ENCODE measurements at places on chromosomes 3 and 15.

GRCh38 chr15:83030021-83030420 is 18.6 kb upstream of the C15orf40 start:
- no peak for DNase-seq
- H3K4me3 ChIP-seq = no peak overlapping the region
- H3K4me1 ChIP-seq = no peaks in the 10 kb centered on the region
- no peaks in the 10 kb centered on the region for H3K36me3 ChIP-seq
- no peak overlapping the region for H3K27ac ChIP-seq

DNA sequence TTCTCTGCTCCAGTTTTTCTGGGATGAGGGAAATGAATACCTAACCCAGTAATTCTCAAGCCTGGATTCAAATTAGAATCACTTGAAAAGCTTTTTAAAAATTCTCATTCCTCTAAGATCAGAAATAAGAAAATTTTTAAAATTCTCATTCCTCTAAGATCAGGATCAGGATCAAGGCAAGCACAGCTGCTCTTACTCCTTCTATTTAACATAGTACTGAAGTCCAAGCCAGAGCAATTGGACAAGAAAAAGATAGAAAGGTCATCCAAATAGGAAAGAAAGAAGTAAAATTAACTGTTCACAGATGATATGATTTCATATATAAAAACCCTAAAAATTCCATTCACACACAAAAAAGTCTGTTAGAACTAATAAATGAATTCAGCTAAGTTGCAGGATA is 24.2 kb upstream of the CLRN1 start:
- no peaks in the 10 kb centered on the region for H3K4me1 ChIP-seq
- no peak overlapping the region for H3K27ac ChIP-seq
- no peak overlapping the region for H3K4me3 ChIP-seq
- no peaks in the 10 kb centered on the region for H3K27me3 ChIP-seq
- no peaks in the 10 kb centered on the region for H3K36me3 ChIP-seq

DNA sequence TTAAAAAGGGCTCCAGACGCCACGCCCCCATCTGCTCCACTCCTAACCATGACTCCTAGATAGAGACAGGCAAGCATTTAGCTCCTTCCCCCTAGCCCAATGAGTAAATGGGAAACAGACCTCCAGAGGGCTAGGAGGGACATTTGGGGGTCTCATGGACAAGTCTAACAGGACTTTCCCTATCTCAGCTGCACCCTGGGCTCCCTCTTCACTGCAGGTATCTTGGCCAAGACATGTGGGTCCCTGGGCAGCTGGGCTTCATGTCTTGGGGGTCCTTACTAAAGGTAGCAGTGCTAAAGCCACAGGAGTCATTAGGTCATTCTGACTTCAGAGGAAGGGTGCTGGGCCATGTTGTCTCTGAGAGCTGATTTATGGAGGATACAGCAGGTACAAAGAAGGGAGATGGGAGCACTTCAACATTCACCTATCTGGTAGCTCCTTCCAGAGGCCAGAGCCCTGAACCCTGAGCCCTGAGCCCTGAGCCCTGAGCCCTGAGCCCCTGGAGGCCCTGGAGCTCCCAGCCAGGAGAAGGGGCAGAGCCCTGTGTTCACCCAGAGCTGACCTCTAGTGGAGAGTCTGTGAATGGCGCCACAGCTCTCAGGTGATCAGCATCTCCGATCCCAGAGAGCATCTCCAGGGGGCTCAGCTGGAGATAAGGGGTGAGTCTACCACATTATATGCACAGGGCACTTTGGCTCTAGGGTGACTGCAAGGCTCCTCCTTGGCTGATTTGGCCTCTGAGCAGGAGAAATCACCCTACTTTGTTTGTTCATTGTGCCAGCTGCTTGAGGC is 40.1 kb upstream of the EPHB1 start:
- H3K27me3 ChIP-seq = no peaks in the 10 kb centered on the region
- no peak overlapping the region for H3K4me3 ChIP-seq
- H3K36me3 ChIP-seq = no peaks in the 10 kb centered on the region
- no peaks in the 10 kb centered on the region for H3K4me1 ChIP-seq
- no peak overlapping the region for H3K27ac ChIP-seq

DNA sequence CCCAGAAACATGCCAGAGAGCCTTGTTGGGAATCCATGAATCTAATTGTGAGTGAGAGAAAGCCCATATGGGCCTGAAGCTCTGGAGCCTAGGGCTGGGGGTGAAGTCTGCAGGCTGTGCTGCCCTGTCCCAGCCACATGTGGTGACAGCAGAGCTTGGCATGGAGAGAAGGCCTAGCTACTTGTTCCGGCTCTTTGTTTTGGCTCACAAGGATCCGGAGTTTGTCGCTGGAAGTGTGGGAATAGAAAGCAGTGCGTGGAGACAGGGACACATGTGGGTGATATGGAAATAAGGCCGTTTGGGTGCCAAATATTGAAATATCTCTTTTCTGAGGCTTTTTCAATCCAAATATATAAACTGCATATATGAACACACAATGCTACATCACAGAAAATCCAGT is 78.2 kb downstream of the CLSTN2 start:
- no peaks in the 10 kb centered on the region for H3K36me3 ChIP-seq
- H3K4me1 ChIP-seq = no peaks in the 10 kb centered on the region
- DNase-seq = no peak
- no peak overlapping the region for H3K27ac ChIP-seq
- no peaks in the 10 kb centered on the region for H3K27me3 ChIP-seq

DNA sequence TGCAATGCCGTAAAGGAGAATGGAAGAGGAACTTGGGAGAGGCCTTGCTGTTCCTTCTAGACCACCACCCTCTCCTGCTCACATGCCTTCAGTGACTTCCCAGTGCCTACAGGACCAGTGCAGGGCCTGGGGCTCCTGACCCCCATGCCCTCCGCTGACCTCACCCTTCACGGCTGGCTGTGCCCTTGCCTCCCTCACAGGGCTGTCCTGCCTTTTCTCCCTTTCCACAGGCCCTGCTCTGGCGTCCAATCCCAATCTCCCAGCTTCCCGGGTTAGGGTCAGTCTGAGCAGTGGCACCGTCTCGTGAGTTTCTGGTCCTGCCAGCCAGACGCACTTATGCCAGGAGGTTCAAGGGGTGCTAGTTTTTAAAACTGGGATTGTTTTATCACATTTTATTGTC is 110.4 kb downstream of the WNT7A start:
- no peak overlapping the region for H3K27ac ChIP-seq
- no peaks in the 10 kb centered on the region for H3K27me3 ChIP-seq
- no peak overlapping the region for H3K4me3 ChIP-seq
- no peak for DNase-seq
- H3K36me3 ChIP-seq = no peaks in the 10 kb centered on the region

GRCh38 chr3:1469248-1469647 is 376.4 kb downstream of the CNTN6 start:
- H3K27me3 ChIP-seq = no peaks in the 10 kb centered on the region
- H3K36me3 ChIP-seq = no peaks in the 10 kb centered on the region

DNA sequence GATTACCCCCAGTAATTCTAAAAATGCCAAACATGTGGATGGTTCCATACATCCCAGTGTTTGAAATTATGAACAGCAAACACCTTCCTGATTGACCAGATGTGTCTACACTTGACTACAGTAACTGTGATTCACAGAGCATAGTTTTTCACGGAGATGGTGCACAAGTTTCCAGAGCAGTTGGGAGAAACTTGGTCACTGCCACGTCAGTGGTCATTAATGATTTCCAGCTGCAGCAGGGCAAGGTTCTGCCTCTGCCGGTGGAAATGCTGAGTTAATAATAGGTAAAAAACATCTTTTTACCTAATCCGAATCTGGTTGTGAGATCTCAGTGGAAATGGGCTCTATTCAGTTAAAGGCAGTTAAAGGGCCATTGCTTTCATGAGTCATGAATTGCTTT is 154.1 kb upstream of the FEZF2 start:
- no peaks in the 10 kb centered on the region for H3K36me3 ChIP-seq
- no peaks in the 10 kb centered on the region for H3K4me1 ChIP-seq
- no peak for DNase-seq
- H3K27me3 ChIP-seq = no peaks in the 10 kb centered on the region
- H3K27ac ChIP-seq = no peak overlapping the region

- no peak for DNase-seq
- peaks cover 19% of the 10 kb centered on the region for H3K4me1 ChIP-seq
- no peaks in the 10 kb centered on the region for H3K27me3 ChIP-seq
- no peaks in the 10 kb centered on the region for H3K36me3 ChIP-seq
- H3K4me3 ChIP-seq = no peak overlapping the region
- no peak overlapping the region for H3K27ac ChIP-seq
These were observed 84.8 kb downstream of the PPCDC start for GRCh38 chr15:75107908-75108838.

DNA sequence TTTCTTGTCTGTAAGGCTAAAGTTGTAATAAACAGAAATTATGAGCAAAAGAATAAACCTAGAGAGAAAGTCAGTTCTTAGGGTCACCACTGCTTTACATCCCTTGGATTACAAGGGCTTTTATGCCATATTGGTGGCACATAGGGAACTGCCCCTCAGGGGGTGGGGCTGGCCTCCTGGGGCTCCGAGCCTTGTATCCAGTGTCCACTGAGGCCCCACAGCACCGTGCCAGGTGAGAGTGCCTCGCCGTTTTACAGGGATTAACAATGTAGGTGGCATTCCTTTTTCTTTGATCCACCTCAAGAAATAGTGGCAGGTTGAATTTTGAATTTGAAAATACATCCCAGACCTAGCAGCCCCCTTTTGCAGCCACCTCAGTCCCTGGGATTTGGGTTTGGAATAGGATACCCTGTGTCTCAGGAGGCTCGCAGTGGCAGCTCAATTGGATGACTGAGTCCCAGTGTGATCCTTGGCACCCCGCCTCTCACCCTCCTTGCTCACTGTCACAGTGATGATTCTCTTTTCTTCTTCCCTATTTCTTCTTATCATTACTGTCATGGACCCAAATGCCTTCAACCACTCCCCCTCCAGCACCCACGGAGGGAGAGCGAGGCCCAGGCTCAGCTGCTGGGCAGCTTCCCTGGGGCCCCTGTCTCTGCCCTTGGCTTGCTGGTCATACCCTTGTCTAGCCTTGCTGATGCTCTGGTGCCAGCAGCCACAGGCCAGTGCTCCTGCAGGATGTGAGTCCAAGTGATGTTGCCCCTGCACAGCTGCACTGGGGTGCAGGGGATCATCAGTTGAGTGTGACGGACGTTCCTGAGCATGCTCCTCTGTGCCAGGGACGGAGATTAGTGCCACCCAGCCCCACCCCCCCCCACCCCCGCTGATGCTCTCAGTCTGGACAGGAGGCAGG is 137.9 kb downstream of the DNAJB8 start:
- no peak for DNase-seq
- no peaks in the 10 kb centered on the region for H3K27me3 ChIP-seq
- no peaks in the 10 kb centered on the region for H3K36me3 ChIP-seq
- H3K27ac ChIP-seq = no peak overlapping the region
- H3K4me3 ChIP-seq = no peak overlapping the region

GRCh38 chr3:37210230-37210629 is 35.8 kb upstream of the LRRFIP2 start:
- no peaks in the 10 kb centered on the region for H3K36me3 ChIP-seq
- no peak overlapping the region for H3K27ac ChIP-seq
- no peak overlapping the region for H3K4me3 ChIP-seq
- H3K4me1 ChIP-seq = peaks cover 10% of the 10 kb centered on the region
- DNase-seq = no peak

- H3K27me3 ChIP-seq = no peaks in the 10 kb centered on the region
- H3K4me1 ChIP-seq = peaks cover 27% of the 10 kb centered on the region
These were observed 2.1 kb downstream of the UBA5 start for GRCh38 chr3:132662212-132662611.

DNA sequence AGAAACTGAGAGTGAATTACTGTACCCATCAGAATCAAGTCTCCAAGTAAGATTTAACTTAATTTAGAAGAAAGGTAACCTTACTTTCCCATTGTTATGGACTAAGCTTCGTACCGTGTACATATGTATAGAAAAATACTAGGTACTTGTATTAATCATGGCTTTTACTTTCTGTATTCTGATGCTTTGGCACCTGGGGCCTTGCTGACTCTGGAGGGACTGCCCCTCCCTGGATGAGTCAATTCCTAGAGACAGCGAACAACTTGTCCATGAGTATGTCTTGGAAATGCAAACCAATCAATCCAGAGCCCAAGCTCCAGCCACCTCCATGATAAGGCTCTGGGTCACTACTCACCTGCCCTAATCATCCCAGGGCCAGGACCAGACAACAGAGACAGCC is 50.0 kb upstream of the DGKG start:
- H3K4me1 ChIP-seq = peaks cover 51% of the 10 kb centered on the region
- H3K36me3 ChIP-seq = no peaks in the 10 kb centered on the region
- no peak for DNase-seq
- peak overlapping the region; percentile 94 for H3K27ac ChIP-seq

DNA sequence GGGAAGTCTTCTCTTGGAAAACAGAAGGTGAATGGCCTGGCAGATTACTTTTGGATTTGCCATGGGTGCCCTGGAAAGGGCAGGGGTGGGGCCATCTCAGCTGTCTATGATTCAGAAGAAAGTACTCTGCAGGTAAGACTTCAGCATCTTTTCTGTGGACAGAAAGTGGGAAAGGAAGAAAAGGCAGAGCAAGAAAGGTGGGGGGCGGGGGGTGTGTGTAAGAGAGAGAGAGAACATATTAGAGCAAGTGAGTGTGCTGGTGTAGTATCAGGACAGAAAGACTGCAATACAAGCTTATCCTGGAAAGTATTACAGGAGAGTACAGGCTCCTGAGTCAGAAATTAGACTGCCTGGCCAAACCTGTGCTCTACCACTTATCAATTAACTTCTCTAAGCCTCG is 5.5 kb downstream of the TAGLN3 start:
- no peak overlapping the region for H3K27ac ChIP-seq
- H3K4me1 ChIP-seq = peaks cover 4% of the 10 kb centered on the region
- H3K4me3 ChIP-seq = no peak overlapping the region
- H3K36me3 ChIP-seq = no peaks in the 10 kb centered on the region
- H3K27me3 ChIP-seq = no peaks in the 10 kb centered on the region
- no peak for DNase-seq

DNA sequence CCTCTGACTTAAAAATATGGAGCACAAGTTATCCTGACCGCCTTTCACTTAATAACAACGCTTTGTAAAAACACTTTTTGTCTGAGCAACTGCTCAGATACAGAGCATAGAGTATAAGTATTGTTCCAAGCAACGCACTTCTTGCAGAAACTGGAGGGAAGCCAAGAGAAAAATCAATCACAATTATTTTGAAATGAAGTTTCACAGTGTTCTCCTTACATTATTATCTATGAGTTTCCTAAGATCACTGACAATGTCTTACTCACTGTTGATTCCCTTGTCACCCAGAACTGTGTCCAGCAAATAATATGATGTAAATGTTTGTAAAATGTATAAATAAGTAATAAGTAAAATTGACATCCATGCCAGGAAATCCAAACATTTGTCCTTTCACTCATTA is 184.6 kb upstream of the GPR149 start:
- H3K27ac ChIP-seq = no peak overlapping the region
- no peaks in the 10 kb centered on the region for H3K36me3 ChIP-seq
- no peaks in the 10 kb centered on the region for H3K4me1 ChIP-seq
- H3K4me3 ChIP-seq = no peak overlapping the region
- DNase-seq = no peak
- no peaks in the 10 kb centered on the region for H3K27me3 ChIP-seq

DNA sequence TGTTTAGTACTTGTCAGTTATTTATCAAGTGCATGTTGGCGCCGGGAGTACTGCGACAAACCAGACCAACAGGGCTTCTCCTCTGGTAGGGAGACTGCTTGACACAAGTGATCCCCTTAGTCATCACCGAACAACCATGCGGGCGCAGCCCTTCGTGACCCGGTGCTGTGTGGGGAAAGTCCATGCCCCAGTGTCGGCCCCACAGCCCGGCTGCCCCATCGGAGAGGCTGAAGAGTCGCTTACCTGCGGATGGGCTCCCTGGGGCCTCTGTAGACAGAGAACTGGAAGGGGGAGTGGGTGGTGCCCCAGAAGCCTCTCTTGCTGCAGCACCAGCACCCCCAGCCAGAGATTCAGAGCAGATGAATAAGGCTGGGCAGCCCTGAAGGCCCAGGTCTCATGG is 90.3 kb upstream of the PRR23E start:
- H3K4me1 ChIP-seq = no peaks in the 10 kb centered on the region
- DNase-seq = no peak
- H3K4me3 ChIP-seq = no peak overlapping the region
- no peaks in the 10 kb centered on the region for H3K36me3 ChIP-seq
- H3K27ac ChIP-seq = no peak overlapping the region
